Sigmoid colon (tissue), 7 donors: ENCODE measurements at places on chromosomes 1 and 21. TPM values are rescaled to one million over a fixed set of nuclear protein-coding genes. Genes with fewer than 3 reads are reported as not detected.

- no peak for DNase-seq
Observed at GRCh38 chr1:229323885-229324553, 18.8 kb downstream of the CCSAP start.

DNA sequence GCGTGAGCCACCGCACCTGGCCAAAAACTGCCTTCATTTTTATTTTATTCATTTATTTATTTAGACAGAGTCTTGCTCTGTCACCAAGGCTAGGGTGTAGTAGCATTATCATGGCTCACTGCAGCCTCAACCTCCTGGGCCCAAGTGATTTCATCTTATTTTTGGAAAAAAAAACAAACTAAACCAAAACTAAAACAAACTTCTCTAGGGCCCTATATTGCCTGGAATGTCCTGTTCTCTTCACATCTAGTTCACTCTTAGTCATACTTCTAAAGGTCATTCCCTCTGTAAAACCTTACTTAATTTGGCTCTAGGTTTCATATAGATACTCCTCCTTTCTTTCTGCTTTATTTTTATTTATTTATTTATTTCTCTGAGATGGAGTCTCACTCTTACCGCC lies 15.6 kb downstream of the RPS27 start:
- no peak for DNase-seq

The CD247 gene
- total RNA-seq, result 1.8 TPM

The OR2AK2 gene
- not detected for total RNA-seq

The SLAMF1 gene
- total RNA-seq, result under 0.01 TPM

The S100A14 gene
- 1.8 TPM for total RNA-seq

GRCh38 chr1:13646521-13646920 lies 53.5 kb upstream of the PRDM2 start:
- no peak for DNase-seq

GRCh38 chr1:107572674-107573211 lies 392.2 kb downstream of the VAV3 start:
- peak; percentile 72 for DNase-seq

- DNase-seq, result no peak
Observed at GRCh38 chr1:85612704-85613361, 32.3 kb downstream of the CCN1 start.

- no peak for DNase-seq
Observed at GRCh38 chr1:103461161-103462105, 64.1 kb upstream of the RNPC3 start.

DNA sequence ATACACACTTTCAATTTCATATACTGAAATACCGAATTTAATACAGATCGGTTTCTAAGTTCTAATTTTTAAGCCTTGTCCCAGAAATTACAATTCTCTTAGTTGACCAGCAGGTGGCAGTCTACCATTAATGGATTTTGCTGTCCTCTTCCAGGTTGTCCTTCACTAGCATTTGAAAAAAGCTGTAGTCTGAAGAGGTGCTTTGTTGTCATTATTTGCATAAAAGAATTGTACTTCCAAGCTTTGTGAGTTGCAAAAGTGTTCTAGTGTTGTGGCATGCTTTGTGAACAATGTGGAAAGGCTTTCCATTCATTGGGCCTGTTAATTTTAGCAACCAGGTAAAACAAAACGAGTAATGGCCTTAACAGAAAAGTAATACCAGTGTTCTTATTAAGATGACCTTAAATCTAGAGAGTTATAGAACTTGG lies 193.6 kb downstream of the RPS6KC1 start:
- DNase-seq, result no peak

The ESRRG gene
- total RNA-seq, result 0.33 TPM

The OR2L3 gene
- not detected for total RNA-seq
